ENCODE measurements at places on chromosomes 1 and 21.

DNA sequence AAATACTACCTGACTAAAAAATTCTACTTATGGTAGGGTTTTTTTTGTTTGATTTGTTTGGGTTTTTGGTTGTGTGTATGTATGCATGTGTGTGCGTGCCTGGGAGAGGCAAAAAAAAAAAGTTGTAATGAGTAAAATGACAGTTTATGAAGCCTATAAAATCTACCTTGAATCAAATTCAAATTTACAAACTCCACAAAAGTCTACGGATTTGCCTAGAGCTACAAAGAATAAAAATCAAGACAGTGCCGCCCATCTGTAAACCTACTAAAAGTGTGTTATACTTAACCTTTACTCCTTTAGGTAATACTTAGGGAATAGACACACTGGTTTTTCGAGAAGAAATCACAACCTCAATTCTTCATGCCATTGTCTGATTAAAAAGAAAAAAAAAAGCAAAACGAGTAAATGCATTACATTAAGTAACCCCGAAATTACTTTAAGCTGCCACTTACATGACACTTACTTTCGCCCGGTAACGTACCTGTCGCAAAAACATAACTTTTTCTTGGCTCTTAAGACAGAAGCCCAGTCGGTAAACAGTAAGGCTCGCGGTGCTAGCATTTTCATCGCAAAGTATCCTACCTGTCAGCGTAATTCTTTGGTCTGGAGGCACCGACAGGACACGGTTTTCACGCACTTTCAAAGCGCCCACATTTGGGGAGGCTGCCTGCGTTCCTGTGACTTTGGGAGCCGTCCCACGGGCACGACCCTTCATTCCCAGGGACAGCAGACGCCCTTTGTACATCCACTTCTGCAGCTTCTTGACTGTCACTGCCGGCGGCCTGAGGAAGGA is 951 bp downstream of the SYDE2 start:
- DNase-seq = no peak

- DNase-seq = no peak
Observed at GRCh38 chr1:17194133-17194475, 10.8 kb upstream of the PADI1 start.

DNA sequence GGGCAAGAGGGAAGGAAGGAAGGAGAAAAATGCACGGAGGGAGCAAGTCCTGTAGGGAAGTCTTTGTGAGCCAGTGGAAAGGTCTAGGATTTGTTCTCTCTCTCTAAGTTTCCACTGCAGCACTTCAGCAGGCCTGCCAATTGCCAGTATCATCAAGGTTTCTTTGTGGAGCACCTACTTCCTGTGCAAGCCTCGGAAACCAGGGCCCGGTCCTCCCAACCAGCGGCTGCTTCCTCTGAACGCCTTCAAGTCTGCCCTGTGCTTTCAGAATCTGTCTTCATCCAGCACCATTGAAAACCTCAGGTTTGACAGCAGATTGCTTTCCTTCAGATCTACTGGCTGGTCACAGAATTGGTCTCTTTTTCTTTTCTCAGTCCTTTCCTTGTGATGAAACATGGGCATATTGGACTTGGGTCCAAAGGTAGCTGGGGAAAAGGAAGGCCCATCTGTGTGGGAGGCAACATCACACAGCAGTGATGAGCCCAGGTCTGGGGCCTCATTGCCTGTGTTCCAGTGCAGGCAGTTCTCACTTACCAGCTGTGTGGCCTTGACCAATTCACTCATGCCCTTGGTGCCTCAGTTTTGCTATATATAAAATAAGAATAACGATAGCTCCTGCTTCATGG is 144.5 kb downstream of the SEC16B start:
- no peak for DNase-seq

GRCh38 chr1:185534801-185535200 is 199.4 kb upstream of the HMCN1 start:
- no peak for DNase-seq

- DNase-seq = no peak
Observed at GRCh38 chr21:45136927-45137611, 62.7 kb downstream of the ADARB1 start.

- no peak for DNase-seq
Observed at GRCh38 chr21:44713130-44713529, 1.8 kb upstream of the TSPEAR start.

- DNase-seq = no peak
Observed at GRCh38 chr1:239387304-239388158, 1.2 kb downstream of the CHRM3 start.

DNA sequence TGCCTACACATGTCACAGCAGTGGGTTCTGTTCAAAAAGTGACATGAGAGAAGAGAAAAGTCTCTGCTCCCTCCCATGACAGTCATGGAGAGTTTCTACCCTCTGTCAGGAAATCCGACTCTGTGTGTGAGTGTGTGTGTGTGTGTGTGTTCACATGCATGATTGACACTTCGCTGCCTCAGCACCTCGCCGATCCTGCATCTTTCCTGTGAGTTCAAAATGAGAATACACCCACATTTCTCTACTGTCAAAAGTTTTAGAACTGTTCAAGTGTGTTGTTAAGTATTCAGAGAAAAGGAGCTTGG is 46.2 kb upstream of the COX20 start:
- DNase-seq = no peak

DNA sequence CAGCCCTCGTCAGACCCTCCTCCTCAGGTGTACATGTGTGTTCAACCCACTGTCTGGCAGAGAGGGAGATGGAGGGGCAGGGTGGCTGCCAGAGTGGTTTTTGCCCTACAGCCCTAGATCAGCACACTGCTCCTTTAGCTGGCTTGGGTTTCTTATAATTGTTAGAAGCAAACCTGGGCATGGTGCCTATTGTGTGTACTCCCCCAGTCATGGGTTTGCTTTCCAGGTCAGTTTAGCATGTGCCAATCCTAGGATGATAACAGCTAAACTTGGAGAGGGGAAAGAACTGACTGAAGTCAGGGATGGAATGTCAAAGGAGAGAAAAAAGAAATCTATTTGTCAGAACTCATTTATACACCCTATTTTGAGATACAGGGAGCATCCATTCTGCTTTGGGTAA is 63.3 kb downstream of the UCK2 start:
- DNase-seq = no peak

- DNase-seq = no peak
Observed at GRCh38 chr1:205670611-205671430, 9.5 kb downstream of the SLC45A3 start.

DNA sequence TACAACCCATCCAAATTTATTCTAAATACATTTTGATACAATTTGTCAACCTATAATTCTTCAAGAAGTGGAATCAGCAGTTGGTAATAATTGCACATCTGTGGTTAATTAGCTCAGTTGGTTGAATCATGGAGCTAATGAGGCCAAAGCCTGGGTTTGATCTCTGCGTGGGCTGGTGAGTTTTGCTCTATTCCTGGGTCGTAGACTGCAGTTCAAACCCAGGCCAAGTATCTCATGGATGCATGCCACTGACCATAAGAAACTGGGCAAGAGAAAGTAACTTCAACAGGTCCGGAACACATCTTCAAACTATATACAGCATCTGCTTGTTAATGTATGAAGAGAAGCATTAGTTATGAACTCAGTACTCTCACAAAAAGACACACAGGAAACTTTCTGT is 779.7 kb downstream of the USP25 start:
- DNase-seq = no peak

DNA sequence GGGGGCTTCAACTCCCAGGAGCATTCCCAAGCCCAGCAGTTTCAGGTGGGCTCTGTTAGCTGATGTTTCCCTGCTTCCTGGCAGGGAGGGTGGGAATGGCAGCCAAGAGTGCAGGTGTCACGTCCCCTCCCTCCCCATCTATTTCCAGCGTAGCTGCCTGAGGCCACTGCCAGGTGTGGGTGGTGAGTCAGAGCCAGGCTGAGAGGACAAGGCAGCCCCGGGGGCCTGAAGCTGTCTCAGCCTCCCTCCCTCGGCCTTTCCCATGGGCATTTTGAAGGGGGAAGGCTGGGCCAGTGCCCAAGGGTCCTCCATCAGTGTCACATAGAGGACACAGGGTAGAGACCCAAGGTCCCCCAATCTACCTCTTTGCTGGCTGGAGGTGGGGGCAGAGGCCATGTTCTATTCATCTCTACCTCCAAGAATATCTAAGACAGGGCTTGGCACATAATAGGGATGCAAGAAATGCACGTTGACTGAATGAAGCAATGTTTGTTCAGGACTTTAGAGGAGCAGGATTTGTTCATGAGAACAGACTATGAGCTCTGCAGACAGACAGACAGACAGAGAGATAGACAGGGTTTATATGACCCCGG is 34.4 kb upstream of the ID3 start:
- no peak for DNase-seq

DNA sequence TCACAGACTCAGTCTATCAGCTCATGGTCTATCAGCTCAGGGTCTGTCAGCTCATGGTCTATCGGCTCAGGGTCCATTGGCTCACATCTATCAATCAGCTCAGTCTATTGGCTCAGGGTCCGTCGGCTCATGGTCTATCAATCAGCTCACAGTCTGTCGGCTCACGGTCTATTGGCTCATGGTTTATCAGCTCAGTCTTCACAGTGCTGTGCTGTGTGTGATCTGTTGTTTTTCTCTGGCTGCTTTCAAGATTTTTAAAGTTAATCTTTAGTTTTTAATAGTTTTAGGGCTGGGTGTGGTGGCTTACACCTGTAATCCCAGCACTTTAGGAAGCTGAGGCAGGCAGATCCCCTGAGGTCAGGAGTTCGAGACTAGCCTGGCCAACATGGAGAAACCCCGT is 14.4 kb downstream of the C1orf159 start:
- no peak for DNase-seq

DNA sequence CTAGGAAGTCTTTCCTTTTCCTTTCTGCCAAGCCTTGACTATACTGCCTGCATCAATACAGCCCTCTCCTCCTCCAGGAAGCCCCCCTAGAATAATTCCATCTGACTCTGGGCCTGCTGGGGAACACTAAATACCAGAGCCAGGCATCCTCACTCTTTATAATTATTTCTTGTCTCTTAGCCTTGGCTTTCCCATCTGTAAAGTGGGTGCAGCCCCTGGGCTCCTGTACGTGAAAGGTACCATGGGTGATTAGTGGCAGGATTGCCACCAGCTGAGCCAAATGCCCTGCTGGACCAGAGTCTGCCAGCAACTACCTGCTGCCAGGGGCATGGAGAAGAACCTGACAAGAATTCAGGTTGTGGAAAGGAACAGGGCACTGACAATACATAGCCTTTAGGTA is 58.7 kb downstream of the LGR6 start:
- DNase-seq = no peak

- no peak for DNase-seq
Observed at GRCh38 chr21:45539046-45539795, 3.0 kb downstream of the SLC19A1 start.

DNA sequence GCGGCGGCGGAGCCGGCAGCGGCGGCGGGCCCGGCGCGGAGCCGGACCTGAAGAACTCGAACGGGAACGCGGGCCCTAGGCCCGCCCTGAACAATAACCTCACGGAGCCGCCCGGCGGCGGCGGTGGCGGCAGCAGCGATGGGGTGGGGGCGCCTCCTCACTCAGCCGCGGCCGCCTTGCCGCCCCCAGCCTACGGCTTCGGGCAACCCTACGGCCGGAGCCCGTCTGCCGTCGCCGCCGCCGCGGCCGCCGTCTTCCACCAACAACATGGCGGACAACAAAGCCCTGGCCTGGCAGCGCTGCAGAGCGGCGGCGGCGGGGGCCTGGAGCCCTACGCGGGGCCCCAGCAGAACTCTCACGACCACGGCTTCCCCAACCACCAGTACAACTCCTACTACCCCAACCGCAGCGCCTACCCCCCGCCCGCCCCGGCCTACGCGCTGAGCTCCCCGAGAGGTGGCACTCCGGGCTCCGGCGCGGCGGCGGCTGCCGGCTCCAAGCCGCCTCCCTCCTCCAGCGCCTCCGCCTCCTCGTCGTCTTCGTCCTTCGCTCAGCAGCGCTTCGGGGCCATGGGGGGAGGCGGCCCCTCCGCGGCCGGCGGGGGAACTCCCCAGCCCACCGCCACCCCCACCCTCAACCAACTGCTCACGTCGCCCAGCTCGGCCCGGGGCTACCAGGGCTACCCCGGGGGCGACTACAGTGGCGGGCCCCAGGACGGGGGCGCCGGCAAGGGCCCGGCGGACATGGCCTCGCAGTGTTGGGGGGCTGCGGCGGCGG is 1.0 kb downstream of the ARID1A start:
- no peak for DNase-seq

DNA sequence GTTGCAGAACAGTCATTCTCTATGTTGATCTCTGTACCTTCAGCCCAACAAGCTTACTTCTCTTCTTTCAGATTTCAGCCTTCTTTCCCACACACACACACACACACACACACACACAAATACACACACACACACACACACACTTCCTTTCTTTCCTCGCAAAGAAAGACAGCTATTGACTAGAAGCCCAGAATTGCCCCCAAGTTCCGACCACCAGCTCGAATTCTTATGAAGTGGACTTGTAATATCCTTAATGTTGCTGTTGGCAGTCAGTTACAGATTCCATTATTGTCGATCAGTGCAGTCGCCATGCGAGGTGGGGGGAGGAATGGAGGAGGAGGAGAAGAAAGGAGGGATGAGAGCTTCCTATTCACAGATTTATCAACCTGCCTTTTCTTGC is 125.5 kb downstream of the CLEC20A start:
- DNase-seq = no peak

DNA sequence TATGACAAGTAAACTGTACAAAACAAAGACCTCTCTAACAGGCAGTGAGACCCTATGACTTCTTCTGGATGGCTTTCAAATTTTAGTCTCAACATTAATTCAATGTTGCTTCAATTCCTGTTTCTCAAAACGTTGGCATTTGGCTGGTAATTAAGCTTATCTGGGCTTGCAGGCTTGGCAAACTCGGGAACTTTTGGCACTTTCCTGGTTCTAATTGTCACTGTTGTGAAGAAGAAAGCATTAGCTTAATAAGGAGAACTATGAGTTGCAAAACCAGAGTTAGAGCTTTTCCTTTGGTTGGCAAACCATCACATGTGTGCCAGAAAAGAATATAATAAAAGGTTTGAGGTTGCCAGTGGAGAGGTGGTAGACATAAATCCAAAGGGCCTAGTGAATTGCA is 698.3 kb downstream of the LRRIQ3 start:
- no peak for DNase-seq

- no peak for DNase-seq
Observed at GRCh38 chr21:27035791-27036190, 68.9 kb upstream of the ADAMTS5 start.

GRCh38 chr1:77704736-77705135 is 22.3 kb upstream of the ZZZ3 start:
- no peak for DNase-seq

- DNase-seq = no peak
Observed at GRCh38 chr1:117633423-117633822, 27.6 kb downstream of the TENT5C start.

DNA sequence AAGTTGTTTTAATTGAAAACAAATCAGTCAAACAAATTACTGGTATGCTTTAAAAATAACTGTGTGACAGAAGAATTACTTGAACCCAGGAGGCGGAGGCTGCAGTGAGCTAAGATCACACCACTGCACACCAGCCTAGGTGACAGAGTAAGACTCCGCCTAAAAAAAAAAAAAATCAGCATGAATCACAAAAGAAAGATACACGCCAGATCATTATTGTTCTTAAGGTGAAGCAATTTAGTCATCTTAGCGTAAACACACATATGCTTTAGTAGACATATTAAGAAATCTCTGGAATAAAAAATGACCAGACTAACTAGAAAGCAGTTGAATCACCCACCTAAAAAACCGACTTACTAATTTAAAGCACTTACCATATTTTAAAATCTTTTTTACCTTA is 20.2 kb downstream of the RERE start:
- DNase-seq = no peak
